ENCODE measurements at places on chromosomes 6 and 20.

DNA sequence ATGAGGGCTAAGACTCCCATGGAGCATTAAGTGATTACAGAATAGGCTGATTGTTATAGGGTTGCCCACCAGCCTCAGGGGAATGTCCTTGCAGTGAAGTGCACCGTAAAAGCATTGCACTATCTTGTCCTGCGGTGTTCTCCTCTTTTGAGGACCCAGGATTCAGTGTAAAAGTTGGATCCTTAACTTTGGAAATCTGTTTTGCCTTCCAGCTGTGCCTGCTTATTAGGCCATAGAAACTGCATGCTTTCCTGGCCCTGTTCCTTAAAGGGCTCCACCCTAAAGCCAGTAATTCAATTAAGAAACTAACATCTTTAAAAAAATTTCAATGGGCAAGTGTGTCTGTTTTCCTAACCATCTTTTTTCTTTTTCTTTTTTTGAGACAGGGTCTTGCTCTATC is 25.4 kb upstream of the NOTCH4 start:
- DNase-seq, result no peak

- no peak for DNase-seq
These were observed 2.3 kb upstream of the SCAND1 start for GRCh38 chr20:35956616-35957015.

DNA sequence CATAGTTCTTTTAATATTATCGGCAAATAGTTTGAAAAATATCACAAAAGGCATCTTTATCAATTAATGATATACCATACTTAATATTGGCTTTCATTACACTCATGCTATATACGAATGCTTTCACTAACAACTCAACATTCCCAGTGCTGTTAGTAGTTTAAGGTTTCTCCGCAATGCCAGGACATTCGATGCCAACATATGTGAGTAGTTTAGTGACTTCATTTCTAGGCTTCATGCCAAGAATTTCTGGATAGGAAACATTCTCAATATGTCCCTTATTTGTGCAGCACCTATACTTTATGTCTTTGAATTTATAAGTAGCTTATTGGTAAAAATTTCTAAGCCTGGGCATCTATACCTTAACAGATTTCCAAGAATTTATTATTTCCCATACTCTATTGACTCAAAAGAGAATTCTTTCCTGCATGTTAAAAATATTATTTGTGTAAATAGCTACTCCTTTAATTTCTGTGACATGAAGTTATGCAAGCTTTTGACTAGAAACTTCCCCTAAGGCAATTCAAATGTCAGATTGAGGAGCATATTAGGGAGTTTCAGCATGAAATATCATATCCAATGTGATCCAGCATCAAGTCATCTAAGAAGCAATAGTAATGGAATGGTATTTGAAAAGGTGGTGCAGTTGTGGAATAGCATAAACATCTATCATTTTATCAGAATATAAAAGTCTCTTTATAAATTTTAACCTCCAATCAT is 236.0 kb upstream of the STXBP5 start:
- no peak for DNase-seq

DNA sequence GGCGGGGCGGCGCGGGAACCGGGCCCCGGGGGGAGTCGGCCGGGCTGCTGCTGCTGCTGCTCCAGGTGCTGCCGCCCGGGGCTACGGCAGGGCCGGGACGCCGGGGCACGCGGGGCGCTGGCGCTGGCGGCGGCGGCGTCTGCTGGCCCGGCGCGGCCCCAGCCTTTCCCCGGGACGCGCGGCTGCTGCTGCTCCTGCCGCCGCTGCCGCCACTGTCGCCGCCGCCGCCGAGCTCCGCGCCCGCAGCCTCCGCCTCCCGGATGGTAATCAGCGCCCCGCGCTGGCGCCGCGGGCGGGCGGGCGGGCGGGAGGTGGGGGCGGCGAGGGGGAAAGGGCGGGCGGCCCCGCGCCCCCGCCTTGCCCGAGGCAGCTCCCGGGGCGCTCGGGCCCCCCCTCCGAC is 306 bp downstream of the EBF4 start:
- no peak for DNase-seq

GRCh38 chr6:2314641-2315040 is 69.2 kb upstream of the GMDS start:
- DNase-seq, result no peak

DNA sequence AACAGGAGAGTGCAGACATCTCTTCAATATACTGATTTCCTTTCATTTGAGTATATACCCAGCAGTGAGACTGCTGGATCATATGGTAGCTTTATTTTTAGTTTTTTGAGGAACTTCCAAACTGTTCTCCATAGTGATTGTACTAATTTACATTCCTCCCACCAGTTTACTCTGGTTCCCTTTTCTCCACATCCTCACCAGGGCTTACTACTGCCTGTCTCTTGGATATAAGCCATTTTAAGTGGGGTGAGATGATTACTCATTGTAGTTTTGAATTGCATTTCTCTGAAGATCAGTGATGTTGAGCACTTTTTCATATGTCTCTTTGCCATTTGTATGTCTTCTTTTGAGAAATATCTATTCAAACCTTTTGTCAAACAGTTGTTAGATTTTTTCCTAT is 64.9 kb upstream of the HMGCLL1 start:
- DNase-seq, result no peak

- DNase-seq, result no peak
These were observed 49.6 kb downstream of the NINL start for GRCh38 chr20:25535762-25536161.

- no peak for DNase-seq
These were observed 3.6 kb downstream of the ZKSCAN3 start for GRCh38 chr6:28353356-28353755.

DNA sequence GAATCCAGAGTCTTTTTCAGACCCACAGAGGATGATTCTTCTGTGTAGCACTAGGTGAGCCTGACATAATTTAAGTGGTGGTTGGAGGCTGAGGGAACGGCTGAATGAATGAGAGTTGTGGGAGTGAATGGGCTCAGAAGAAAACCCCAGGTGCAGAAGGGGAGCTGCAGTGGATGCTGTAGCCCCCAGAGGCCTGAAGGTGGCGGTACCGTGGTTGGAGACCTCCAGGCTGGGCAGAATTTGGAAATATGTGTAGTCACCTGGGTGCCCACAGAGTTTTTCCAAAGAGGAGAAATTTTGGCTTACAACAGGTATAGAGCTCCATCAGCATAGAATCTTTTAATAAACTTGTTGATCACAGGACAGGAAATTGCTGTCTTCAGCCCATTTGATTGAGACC is 6.5 kb upstream of the RAET1G start:
- no peak for DNase-seq

DNA sequence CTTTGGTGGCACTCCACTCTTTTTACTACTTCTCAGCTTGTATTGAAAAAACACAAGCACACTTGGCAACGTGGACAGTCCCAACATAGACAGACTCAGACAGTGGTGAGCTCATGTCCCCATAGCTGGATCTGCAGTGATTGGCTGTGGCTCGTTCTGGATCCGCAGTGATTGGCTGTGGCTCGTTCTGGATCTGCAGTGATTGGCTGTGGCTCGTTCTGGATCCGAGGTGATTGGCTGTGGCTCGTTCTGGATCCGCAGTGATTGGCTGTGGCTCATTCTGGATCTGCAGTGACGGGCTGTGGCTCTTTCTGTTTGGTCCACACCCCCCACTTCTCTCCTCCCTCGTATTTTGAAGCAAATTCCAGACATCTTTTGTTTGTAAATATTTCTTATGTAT is 28.0 kb downstream of the OSBPL2 start:
- no peak for DNase-seq

DNA sequence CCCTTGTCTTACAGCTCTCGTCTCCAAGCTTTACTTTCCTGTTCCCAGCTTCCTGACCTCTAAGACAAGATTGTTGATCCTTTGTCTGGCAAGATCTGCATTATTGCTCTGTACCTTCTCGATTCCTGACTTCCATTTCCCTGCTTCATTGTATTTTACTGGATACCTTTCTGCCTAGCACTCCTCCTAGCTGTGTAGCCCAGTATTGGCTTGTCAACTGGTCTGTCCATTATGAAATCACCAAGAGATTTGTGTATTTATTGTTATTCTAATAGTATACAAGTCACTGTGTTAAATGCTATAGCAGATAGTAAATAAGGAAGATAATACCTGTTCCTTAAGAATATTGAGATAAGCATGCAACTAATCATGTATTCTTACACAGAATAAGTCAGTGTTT is 305.4 kb downstream of the CDKAL1 start:
- DNase-seq, result no peak

DNA sequence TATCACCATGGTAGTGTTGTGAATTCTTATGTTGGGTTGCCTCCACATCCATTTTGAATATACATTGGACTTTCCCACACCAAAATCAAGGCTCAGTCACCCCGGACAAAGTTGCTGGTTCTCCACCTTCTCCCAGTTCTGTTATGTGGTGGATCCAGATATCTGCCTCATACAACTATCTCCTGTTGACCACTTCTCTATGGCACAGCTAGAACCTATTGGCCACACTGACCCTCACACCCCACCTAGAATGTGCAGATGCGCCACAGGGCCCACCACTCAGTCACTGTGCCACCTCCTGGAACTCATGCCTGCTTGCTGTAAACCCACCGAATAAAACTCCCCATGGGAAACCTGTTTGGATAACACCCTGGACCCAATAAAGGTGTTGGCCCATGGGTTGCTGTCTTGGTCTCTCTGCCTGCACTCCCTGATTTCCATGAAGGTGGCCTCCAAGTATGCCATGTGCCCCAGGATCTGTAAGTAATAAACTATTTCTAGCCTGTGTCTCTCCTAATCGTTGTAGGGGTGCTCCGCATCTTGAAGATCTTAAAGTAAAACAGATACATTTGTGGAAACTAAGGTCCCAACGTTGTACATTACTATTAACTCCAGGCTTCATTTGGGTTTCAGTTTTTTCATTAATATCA is 7.2 kb upstream of the NQO2 start:
- DNase-seq, result no peak

- DNase-seq, result no peak
These were observed 108.4 kb upstream of the PLEKHG1 start for GRCh38 chr6:150491131-150491810.

DNA sequence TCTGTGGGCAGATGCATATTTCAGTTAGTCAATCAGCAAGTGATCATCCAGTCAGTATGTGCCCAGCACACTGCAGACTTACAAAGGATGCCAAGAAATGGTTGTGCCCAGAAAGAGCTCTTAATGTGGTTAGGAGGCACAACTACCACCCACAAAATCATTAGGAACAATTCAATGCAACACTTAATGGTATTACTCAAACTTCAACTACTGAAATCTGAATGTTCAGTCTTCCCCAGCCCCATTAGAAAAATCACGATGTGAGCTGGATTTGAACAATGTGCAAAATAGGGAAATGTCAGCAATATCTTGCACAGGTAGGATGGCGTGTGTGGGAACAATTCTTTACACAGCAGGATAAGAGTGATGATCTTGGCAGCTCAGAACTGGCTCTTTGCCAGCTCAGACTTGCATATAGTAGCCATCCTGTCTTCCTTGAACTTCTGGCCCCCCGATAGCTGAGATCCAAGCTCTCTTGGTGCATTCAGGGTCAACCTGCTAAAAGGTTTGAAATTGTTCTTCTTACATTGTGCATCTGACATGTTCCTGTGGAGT is 556.7 kb upstream of the HTR1E start:
- no peak for DNase-seq

GRCh38 chr20:32516583-32517517 is 68.3 kb downstream of the NOL4L start:
- DNase-seq, result no peak

- DNase-seq, result no peak
These were observed 22.4 kb downstream of the ZMYND8 start for GRCh38 chr20:47334022-47334551.

DNA sequence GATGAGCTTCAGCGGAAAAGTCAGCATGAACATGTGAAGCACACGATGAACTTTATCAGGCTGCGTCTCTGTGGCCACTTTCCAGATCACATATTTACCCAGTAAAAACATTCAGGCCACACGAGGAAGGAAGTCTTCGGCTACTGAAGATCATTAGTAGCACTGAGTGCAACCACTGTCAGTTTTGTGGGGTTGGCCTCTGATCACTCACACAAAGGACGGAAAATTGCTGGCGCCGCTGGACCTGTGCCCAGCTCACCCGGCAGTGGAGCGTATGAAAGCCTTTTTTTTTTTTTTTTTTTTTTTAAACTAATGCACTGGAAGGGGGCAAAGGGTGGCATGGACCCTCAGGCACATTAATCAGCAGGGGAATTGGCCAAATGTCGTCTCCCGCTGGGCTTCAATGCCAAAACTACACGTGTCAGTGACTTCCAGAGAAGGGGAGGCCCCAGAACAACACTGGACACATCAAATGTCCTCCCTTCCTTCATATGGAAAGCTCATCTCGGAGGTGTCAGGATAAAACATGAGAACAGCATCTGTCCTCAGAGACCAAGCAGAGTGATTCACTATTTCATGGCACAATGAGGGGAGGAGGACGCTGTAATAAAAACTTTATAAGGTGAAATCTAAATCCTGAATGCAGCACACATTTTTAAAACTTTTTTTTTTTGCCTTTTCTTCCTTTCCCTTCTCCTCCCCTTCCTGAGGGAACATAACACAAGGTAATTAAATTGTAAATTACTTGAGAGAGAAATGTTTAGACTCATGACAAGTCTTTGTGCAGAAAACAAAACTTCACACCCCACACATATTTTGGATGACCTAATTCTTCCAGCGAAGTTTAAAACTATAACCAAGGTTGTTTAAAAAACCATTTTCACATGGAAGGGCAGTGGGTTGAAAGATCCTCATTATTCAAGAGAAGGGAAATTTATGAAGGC is 223.4 kb downstream of the FOXC1 start:
- peak; percentile 19 for DNase-seq

DNA sequence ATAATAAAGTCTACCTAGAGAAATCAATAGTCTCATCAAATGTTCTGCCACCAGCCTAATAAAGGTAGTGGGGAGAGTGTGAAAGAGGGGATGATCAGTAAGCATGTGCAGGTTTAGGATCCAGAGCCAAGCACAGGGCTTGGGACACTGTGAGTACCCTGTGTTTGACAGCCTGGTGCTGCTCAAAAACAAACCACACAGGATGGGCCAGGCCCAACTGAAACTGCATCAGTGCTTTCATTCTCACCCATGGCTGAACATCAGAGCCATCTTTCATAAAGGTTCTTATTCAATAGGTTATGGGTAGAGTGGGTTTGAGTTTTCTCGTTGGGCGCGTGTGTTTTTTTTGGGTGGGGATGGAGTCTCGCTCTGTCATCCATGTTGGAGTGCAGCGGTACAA is 87.3 kb upstream of the NHSL1 start:
- DNase-seq, result no peak

DNA sequence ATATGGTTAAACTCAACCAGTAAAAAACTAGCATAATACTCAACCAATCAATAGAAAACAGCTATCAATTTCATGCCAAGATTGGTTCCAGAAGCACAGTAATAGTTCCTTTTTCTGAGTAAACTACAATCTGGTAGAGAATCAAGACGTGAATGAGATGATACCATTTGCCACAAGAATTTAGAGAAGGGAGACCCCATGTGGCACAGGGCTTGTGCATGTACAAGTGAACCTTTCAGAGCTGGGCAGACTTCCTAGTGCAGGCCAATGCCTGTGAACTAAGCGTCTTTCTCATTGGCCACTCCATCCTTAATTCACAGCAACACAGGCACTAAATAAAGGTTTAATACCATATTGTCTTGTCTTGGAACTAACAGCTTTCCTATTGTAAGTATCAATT is 213.5 kb downstream of the RFPL4B start:
- DNase-seq, result no peak

- peak; percentile 8 for DNase-seq
These were observed at the start of gene KHDC1 for GRCh38 chr6:73262671-73263569. TSS of gene KHDC1 (minus strand) at chr6:73263196. CDS start at chr6:73242517, 20,679 bp downstream.
